Transverse colon (tissue), 4 donors: ENCODE measurements at places on chromosomes 11 and 22.

DNA sequence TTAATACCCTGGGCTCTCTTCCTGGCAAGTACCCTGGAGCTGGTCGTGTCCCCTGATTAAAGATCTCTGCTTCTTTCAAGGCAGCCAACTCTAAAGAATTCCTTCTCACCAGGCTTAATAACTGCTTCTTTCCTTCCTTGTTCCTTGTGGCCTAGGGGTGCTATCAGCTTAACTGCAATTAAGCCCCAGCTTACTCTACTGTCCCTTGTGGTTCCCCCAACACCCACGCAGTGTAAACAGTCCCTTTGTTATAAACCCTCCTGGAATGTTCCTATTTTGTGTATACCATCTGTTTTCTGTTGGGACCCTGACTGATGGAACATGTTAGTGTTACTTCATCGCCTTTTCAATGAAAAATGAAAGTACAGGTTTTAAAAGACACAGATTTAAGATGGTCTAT is 126.4 kb upstream of the KIRREL3 start:
- H3K27ac ChIP-seq = no peak overlapping the region
- no peak for DNase-seq
- no peak overlapping the region for H3K4me3 ChIP-seq
- H3K36me3 ChIP-seq = no peaks in the 10 kb centered on the region

DNA sequence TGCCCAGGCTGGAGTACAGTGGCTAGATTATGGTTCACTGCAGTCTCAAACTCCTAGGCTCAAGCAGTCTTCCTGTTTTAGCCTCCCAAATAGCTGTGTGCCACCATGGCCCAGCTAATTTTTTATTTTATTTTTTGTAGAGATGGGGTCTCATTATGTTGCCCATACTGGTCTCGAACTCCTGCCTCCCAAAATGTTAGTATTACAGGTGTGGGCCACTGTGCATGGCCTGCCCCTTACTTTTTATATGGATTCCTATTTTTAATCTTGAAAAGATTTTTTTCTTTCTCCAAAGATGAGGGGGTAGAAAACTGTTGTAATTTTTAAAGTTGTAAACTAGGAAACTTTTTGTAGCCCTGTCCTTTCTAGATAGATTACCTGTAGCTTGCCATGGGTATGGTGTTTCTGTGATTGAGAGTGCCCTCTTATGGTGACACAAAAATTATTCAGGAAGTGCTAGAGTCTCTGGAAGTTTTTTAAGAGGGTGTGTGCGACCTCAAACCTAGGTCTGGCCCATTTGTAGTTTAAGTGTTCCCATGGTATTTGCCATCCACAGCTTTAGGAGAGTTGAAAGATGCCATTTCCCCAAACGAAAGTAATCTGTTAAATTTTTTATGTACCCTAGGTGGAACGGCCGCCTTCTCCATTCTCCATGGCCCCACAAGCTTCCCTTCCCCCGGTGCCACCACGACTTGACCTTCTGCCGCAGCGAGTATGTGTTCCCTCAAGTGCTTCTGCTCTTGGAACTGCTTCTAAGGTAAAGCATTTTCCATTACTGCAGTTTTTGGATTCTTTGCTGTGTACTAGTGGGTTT is 32.4 kb downstream of the MCAM start:
- no peaks in the 10 kb centered on the region for H3K27me3 ChIP-seq
- H3K4me1 ChIP-seq = no peaks in the 10 kb centered on the region

- no peaks in the 10 kb centered on the region for H3K36me3 ChIP-seq
- peaks cover 5% of the 10 kb centered on the region for H3K4me1 ChIP-seq
- no peak for DNase-seq
- H3K4me3 ChIP-seq = no peak overlapping the region
- no peak overlapping the region for H3K27ac ChIP-seq
Observed at GRCh38 chr11:66967670-66968425, 7.3 kb upstream of the C11orf86 start.

DNA sequence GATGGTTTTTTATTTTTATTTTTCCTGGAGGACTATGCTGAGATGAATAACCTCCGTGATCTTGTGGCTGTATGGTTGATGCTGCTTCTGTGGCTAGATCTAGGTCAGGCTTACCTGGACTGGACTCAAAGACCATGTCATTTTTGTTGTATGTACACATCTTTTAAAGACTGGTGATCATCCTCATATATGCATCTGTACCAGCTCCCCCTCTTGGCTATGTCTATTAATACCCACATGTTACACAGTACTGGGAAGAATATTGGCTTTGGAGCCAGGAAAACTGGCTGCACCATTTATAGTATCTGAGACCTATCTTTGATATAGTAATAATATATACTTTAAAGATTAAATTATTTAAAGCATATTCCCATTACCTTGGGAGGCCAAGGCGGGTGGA is 18.4 kb upstream of the PITPNB start:
- DNase-seq = no peak
- H3K27ac ChIP-seq = no peak overlapping the region
- no peaks in the 10 kb centered on the region for H3K4me1 ChIP-seq

DNA sequence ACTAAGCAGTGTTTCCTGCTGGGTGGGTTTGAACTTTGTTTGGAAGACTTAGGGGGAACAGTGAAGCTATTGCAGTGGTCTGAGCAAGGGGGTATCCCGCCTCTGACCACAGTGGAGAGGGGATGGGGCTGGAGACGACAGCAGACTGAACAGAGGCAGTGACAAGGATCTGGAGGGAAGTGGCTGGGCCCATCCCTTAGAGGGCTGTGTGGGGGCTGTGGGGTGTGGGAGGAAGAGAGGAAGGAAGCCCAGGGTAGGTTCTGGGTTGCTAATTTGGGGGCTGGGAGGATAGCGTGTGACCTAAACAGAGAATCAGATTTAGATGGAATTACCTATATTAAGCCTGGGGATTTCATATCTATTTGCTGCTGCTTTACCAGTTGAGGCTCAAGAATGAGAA is 70.7 kb downstream of the BMAL1 start:
- H3K27me3 ChIP-seq = no peaks in the 10 kb centered on the region
- DNase-seq = no peak
- peaks cover 7% of the 10 kb centered on the region for H3K4me1 ChIP-seq
- no peak overlapping the region for H3K27ac ChIP-seq

GRCh38 chr11:3171931-3172560 is 6.9 kb upstream of the OSBPL5 start:
- H3K27me3 ChIP-seq = peaks cover 21% of the 10 kb centered on the region
- H3K27ac ChIP-seq = no peak overlapping the region
- peaks cover 12% of the 10 kb centered on the region for H3K4me1 ChIP-seq
- no peak overlapping the region for H3K4me3 ChIP-seq
- H3K36me3 ChIP-seq = no peaks in the 10 kb centered on the region

GRCh38 chr11:45102810-45103621 is 43.4 kb upstream of the PRDM11 start:
- no peaks in the 10 kb centered on the region for H3K4me1 ChIP-seq
- no peak overlapping the region for H3K27ac ChIP-seq
- H3K4me3 ChIP-seq = no peak overlapping the region

DNA sequence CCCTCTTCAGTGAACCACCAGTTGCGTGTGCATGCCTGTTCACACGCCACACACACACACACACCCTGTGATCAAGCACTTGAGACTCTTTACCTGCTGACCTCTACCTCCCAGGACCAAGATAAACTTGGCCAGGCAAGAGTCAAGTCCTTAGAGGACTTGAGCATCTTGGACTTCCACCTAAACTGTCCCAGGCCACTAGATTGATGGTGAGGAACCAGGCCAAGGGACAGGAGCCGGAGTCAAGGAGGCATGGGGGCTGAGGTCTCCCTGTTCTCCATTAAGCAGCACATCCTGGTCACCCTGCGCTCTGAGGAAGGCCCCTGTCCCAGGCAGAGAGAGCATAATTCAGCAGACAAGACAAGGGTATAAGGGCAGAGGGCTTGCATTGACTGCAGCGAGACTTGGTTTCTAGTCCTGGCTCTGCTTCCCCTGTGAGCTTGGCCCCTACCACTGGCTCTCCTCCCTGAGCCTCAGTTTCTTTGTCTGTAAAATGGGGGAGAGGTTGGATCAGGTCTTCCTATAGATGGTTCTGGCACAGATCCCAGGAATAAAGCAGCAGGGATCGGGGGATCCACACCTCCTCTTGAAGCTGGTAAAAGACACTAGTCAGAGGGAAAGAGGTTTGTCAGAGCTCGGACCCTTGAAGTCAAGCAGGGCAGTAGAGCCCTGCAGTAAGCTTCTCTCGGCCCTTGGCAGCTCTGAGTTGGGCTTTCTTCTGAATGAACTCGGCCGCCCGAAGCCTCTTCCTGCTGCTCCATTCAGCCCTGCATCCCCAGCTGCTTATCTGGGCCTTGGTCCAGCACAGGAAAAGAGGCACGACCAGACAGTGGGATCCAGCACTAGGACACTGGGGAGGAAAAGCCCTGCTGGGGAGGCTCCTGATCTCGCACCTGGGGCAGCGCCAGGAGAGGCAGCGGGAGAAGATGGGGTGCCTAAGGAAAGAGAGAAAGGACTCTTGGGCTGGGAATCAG is 2.0 kb downstream of the CREB3L1 start:
- peaks cover 17% of the 10 kb centered on the region for H3K27me3 ChIP-seq
- peaks cover 22% of the 10 kb centered on the region for H3K4me1 ChIP-seq
- no peak overlapping the region for H3K4me3 ChIP-seq
- H3K36me3 ChIP-seq = no peaks in the 10 kb centered on the region
- peak; percentile 65 for DNase-seq

DNA sequence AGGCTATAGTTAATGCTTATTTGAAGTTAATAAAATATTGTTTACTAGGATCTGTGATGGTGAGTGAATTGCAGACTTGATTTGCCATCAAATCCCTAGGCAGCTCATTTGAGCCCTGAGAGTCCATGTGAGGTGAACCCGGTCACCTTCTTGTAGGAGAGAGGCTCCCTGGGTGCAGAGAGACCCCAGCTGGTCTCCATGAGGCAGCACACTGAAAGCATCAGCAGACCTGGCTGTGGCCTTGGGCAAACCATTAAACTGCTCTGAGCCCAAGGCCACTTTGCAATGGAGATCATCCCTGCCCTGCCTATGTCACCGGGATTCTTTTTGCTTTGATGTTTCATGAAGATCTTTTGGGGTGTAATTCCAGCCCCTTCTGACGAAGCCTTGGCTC is 125.2 kb downstream of the MICAL2 start:
- H3K4me1 ChIP-seq = peaks cover 8% of the 10 kb centered on the region
- H3K4me3 ChIP-seq = no peak overlapping the region
- H3K27me3 ChIP-seq = no peaks in the 10 kb centered on the region
- peak overlapping the region; percentile 80 for H3K27ac ChIP-seq
- DNase-seq = no peak

DNA sequence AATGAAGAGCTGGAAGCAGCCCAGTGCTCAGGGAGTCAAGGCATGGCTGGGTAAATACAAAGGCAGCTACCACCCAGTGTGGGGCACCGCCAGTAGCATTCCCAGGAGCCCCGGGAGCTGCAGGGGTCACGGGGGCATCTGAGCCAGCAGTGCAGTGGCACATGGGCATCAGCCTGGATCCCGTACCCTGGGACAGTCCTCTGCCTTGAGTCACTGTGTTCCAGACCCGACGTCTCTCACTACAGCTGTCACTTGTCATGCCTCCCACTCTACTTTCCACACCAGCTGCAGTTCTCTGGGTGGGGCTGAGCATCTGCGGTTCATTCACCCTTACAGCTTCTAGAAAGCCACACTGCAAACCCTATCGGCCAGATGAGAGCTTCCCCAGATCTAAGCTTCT is 29.6 kb downstream of the DHCR7 start:
- H3K4me3 ChIP-seq = no peak overlapping the region
- no peaks in the 10 kb centered on the region for H3K36me3 ChIP-seq
- H3K4me1 ChIP-seq = no peaks in the 10 kb centered on the region
- no peak overlapping the region for H3K27ac ChIP-seq

- H3K27me3 ChIP-seq = no peaks in the 10 kb centered on the region
- no peak overlapping the region for H3K4me3 ChIP-seq
- H3K27ac ChIP-seq = no peak overlapping the region
- no peaks in the 10 kb centered on the region for H3K36me3 ChIP-seq
- peak; percentile 60 for DNase-seq
Observed at GRCh38 chr11:2577031-2577990, 122.5 kb downstream of the KCNQ1OT1 start.

DNA sequence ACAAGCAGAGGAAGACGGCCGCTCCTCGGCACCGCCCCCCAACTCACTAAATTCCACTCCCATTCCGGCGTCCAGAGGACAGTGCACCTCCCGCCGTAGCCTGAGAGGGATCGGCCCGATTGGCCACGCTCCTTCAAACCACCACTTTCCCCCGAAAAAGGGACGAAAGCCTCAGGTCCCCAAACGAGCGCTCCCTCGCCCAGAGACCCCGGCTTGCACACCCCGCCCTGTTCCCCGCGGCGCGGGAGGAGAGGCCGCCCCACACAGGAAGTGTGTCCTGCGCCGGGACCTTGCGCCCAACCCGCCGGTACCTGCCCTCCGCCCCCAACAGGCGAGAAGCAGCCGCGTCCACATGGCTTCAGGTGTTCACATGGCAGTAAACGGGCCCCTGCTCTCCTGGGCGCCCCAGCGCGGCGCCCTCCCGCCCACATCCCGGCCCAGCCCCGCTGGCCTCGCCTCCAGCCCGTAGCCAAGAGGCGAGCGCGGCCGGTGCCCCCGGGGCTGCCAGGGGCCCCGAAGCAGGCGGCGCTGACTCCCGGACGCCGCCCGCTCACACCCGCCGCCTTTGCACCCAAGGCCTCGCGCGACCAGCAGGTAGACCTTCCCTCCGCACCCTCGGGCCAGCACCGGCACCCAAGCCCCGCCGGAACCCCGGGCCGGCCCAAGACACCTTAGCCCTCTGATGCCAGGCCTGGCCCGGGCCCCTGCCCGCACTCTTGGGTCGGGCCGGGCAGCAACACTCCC is 849 bp downstream of the TCF20 start:
- DNase-seq = peak; percentile 84
- no peaks in the 10 kb centered on the region for H3K27me3 ChIP-seq
- peak overlapping the region; percentile 97 for H3K27ac ChIP-seq
- H3K36me3 ChIP-seq = no peaks in the 10 kb centered on the region
- H3K4me1 ChIP-seq = no peaks in the 10 kb centered on the region

DNA sequence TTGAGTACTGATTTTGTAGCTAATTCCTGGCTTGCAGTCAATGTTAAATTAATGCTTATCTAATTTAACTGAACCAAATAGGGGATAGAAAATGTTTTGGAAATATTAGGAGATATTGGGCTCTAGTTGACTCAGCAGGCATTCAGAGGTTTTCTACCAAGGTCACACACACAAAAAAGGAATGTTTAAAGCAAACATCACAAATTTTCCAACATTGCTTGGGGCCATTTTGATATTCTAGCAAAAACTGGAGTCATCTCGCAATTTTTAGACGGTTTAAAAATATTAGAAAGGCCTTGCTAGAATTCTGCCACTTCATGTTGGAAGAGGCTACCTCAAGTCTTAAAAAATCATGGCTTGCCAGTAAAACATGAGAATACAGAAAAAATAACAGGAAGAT is 2082.1 kb upstream of the RAG2 start:
- no peaks in the 10 kb centered on the region for H3K36me3 ChIP-seq
- DNase-seq = no peak
- no peak overlapping the region for H3K4me3 ChIP-seq
- H3K27ac ChIP-seq = no peak overlapping the region
- H3K27me3 ChIP-seq = no peaks in the 10 kb centered on the region
- H3K4me1 ChIP-seq = no peaks in the 10 kb centered on the region

- no peaks in the 10 kb centered on the region for H3K4me1 ChIP-seq
- DNase-seq = no peak
- no peaks in the 10 kb centered on the region for H3K27me3 ChIP-seq
- H3K4me3 ChIP-seq = no peak overlapping the region
- H3K36me3 ChIP-seq = no peaks in the 10 kb centered on the region
Observed at GRCh38 chr11:37280200-37280599, 682.2 kb upstream of the RAG2 start.

GRCh38 chr11:65211293-65212105 is 29.8 kb downstream of the CAPN1 start:
- no peaks in the 10 kb centered on the region for H3K36me3 ChIP-seq
- no peak overlapping the region for H3K4me3 ChIP-seq
- DNase-seq = no peak
- peaks cover 11% of the 10 kb centered on the region for H3K4me1 ChIP-seq
- H3K27me3 ChIP-seq = no peaks in the 10 kb centered on the region

- H3K27me3 ChIP-seq = peaks cover 45% of the 10 kb centered on the region
Observed at GRCh38 chr11:44298862-44299261, 11.1 kb downstream of the ALX4 start.
